Right cardiac atrium (tissue), 5 donors: ENCODE measurements at places on chromosomes 4 and X. TPM values are rescaled to one million over a fixed set of nuclear protein-coding genes. Genes with fewer than 3 reads are reported as not detected.

GRCh38 chr4:156477636-156478035, 494.0 kb downstream of the PDGFC start:
- no peak for DNase-seq

- DNase-seq = no peak
These were observed 19.2 kb downstream of the SLC9A7 start for GRCh38 chrX:46739736-46740135.

DNA sequence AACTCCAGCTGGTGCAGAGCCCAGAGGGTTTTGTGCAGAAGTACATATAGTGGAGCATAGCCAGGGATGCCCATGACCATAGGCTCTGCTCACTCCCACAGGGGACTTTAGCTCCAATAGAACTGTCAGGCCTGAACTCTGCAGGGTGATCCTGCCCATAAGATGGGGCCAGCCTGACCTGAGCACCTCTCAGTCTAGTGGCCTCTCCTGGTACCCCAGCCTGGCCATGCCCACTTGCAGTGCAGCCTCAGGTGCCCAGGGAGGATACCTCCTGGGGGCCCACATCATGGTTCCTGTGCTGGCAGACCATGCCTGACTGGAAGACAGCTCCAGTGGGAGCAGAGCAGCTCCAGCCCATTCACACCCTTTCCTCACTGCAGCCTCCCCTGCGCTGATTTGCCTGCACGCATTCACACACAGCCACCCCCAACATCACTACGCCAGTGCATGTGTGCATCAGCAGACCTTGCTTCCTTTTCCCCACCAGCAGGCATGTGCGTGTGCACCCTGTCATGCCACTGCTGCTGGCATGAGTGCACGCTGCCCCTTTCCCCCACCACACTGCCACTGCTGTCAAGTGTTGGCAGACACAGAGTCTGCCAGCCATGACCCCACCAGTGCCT, 53.0 kb upstream of the MMAA start:
- DNase-seq = no peak

DNA sequence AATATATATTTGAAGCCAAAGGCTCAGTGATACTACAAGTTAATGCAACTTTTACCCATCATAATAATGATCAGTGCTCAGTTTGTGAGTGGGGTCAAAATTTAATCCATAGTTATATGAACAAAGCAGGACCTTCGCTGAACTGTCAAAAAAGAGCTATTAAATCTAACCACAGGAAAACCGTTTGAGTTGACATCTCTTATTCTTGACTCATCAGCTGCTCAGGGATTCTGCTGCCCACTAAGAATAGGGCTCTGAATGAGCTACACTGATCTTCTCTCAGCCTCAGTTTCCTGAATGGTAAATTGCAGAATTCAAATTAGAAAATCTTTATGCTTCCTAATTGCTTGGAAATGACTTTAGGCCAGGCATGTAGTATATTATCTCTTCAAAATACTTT, 44.9 kb upstream of the NAP1L5 start:
- no peak for DNase-seq

The STAP1 gene
- polyA plus RNA-seq = not detected

- no peak for DNase-seq
These were observed 321.4 kb downstream of the EVC2 start for GRCh38 chr4:5386921-5387320.
